CD14-positive monocyte (primary cell): ENCODE measurements at places on chromosomes 6 and 20.

- DNase-seq, result no peak
These were observed 58.9 kb downstream of the KIZ start for GRCh38 chr20:21184819-21185218.

DNA sequence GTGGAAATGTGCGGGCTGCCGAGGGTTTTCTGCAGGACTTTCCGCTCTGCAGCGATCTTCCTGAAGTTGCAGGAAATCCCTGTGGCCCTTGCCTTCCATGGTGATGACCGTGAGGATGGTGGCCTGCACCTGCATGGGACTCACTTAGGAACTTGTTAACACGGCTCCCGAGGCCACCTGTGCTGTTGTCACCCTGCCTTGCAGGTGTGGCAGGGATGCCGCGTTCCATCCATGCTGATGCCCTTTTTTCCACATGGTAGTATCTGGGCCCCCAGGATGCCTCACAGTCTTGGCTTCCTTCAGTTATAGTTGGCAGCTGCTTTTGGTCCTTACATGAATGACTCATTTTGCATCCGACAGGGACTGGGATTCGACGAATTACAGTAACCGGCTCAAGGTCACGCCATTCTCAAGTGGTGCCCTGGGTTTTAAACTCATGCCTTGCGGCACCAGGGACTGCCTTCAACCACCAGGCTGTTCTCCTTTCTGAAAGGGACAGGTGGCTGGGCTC is 37.2 kb downstream of the SYNJ2 start:
- DNase-seq, result no peak

DNA sequence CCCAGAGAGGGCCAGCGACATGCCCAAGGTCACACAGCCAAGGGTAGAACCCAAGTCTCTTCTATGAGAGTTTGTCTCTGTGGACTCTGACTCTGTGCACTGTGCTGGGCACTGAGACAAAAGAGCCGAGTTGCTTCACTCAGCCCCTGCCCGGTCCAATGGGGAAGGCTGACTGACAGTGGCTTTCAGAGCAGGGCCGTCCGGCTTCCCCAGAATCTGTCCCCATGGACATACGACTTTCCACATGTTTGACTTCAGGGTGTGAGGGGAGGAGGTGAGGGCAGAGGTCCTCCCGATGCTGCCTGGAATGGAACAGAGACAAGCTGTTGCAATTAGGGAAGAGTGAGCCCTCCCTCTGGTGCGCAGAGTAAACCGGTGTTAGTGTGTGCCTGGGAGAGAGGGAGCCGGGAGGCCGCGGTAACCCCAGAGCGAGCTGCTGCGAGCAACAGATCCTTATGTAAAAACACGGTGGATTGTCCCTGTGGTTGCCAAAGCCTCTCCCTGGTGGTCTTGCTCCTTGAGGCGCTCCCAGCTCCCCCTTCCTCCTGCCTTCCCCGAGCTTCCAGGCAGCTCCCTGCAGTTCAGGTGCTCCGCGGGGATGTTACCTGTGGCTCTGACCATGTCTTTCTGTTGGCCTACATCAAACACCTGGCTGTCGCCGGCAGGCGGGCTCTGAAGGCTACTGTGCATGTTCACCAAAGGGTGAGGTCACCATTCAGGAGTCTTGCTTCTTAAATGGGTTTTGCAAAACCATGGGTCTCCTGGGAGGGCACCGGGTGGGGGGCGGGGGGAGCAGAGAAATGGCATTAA is 672 bp downstream of the SIRPA start:
- peak; percentile 47 for DNase-seq

- no peak for DNase-seq
These were observed 292.1 kb downstream of the SOX4 start for GRCh38 chr6:21885532-21886114.

DNA sequence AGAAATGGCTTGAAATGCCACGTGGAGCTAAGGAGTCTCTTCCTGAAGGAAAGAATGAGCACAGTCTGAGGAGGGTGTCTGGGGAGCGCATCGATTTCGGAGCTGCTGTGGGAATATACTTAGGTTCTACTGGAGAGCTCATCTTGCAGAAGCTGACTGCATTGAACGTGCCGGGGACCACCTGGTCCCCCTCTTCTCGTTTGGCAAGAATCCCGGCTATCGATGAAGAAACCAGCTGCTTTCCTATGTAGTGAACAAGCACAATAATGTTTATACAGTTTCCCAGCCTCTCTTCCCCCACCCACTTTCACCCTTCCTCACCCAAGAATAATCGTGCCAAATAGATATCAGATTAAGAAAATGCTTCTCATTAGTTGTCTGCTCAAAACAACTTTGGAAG is 242.5 kb downstream of the PACRG start:
- DNase-seq, result no peak

- DNase-seq, result no peak
These were observed 19.5 kb upstream of the SLC22A16 start for GRCh38 chr6:110495949-110496348.

- no peak for DNase-seq
These were observed 260.0 kb downstream of the MMUT start for GRCh38 chr6:49202924-49203536.

DNA sequence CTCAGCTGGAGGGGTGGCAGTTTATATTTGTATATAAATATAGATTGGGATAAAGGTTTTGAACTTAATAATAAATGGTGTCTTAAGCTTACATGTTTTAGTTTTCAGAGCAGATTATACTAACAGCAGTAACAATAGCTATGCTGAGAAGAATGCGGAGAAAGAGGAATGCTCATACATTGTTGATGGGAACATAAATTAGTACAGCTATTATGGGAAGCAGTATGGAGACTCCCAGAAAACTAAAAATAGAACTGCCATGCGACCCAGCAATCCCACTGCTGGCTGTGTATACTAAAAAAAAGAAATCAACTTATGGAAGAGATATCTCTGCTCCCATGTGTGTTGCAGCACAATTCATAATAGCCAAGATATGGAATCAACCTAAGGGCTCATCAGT is 127.9 kb downstream of the BCKDHB start:
- DNase-seq, result no peak

- no peak for DNase-seq
These were observed 1.4 kb upstream of the RRBP1 start for GRCh38 chr20:17683218-17684076.

- DNase-seq, result no peak
These were observed 10.2 kb downstream of the RPRD1B start for GRCh38 chr20:38043512-38044300.

DNA sequence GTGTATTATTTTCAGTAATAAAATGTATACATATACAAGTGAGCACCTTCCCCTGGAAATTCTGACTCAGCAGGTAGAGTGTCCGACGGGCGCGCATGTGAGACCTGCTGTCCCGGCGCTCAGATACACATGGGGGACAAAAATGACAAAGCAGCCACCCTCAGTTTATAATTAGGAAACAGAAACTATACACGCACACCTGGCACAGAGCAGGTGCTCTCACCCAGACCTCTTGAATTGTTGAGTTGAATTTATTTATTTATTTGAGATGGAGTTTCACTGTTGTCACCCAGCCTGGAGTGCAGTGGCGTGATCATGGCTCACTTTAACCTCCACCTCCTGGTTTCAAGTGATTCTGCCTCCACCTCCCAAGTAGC is 180.4 kb downstream of the ZDHHC14 start:
- no peak for DNase-seq

DNA sequence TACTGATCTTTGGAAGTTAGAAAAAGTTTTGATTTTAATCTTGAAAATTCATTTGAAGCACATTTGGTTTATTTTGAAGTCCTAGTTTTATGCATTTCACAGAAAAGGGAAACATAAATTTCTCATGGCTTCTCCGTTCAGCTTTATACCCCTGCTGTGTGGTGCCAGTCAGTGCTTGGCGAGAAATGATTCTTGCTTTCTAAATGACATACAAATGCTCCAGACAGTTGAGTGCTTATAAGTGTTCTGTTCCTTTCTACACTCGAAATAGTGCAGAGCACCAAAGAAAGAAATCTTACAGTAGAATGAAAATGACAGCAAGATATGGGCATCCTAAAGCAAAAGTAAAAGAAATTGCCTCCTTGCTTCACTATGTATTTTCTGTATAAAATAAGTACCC is 9.0 kb upstream of the ZNF292 start:
- no peak for DNase-seq

DNA sequence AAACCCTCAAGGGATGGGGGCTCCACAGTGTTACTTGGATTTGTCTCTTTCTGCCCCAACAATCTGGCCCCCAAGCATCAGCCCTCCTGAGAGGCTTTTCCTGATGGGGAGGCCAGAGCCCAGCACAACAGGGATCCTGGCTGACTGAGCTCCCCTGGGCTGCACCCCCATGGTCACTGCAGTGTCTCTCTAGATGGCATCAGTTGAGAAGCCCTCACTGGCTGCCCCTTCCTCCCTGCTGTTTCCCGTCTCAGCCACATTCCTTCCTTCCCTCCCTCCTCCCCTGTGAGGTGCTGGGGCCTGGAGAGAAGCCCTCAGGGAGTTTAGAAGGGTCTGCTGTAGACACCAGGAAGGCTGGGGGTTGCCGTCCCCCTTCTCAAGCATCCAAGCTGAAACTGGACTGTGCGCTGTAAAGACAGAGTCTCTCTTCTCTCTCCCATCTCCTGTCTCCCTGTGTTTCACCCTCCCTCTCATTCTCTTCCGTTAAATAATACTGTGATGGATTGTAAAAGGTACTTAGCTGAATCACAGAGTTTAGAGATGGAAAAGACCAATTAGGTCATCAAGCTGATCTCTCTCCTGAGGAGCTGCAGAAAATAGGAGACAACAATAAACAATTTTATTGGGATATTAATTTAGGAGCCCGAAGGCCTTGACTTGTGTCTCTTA is 29.7 kb downstream of the SAYSD1 start:
- DNase-seq, result no peak

DNA sequence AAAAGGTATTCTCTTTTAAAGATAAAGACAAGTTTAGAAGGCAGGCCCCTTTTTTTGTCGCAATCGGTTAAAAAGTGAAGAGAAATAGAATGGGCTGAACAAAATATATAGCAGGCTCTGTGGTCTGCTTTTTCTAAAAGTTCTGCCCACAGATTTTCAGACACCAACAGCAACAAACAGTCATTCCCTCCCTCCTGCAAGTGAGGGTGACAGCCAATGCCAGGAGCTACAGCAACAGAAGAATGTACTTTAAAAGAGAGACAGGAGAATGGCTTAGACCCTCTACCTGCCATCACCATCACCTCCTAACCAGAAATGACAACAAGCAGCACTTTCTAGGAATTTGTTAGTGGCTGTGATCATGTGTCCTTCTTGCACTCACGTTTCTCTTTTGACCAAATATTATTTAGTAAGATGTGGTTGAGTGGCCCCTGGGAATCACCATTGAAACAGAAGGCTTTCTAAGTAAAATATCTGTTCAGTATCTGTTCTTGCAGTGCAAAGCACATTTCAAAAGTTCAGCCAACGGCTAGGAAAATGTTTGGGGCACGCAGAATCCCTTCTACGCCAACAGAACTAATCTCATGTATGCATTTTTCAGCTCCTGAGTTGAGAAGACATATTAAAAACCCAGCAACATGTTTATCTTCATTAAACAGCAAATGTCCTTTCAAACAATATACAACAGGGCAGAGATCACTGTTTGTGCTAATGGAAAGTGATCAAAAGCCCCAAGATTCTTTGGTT is 248.5 kb downstream of the ATXN1 start:
- DNase-seq, result no peak

GRCh38 chr20:17501701-17502100 is 29.5 kb downstream of the BFSP1 start:
- no peak for DNase-seq

DNA sequence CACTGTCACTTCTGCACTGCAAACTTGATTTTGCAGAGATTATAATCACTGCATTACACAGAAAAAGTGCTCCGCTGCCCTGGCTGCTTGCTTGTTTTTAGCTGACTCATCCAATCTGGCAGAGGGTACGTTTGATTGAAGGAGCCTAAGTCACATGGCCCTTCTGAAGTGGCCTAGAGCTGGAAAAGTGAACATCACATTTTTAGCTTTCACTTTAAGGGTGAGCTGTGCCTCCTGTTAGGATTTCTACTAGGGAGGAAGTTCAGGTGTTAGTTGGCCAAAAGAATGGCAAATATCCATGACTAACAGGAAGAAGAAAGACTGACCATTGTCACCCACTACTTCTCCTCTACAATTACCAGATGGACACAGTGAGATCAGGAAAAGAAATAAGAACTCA is 889.1 kb upstream of the MAP3K7 start:
- DNase-seq, result no peak

DNA sequence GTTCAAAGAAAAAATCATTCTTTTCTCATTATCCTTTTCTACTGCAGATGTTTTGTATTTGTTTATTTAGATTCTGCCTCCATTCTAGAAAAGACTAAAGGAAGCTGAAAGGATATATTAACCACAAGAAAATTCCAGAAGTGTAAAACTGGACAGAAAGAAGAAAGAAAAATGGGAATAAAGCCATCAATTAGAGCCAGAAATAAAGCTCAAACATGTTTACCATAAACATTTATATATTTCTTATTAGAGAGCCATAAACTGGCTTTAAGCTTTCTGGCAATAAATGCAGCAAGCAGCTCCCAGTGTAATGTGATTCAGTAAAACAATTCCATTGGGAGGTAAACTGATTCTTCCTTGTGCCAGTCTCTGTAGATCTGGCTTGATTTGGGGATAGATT is 244.1 kb downstream of the PTPRK start:
- DNase-seq, result no peak

- DNase-seq, result no peak
These were observed 13.7 kb downstream of the TAB2 start for GRCh38 chr6:149331043-149331807.

DNA sequence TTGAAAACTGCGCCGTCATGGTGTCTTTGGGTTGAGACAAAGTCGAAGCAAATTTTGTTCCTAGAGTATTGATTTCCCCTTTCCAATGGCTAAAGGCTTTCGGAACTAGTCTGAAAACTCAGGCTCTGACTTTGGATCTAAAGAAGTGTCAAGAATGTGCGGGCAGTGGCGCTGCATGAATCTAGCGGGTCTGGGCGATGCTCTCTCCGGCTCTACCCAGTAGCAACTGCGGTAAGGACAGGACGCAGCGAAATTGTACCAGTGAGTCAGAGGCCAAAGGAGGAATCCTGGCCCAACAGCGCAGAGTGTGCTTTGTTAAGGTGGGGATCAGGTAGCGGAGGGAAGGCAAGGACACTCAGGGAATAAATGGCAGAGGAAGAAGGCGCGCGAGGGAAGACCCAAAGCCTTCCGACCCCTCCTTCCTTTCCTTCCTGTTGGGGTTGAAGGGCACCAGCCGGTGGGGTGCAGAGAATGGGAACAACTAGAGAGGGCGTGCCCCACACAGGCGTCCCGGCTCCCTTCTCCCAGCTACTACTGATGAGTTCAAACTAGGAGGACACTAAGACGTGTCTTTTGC is 32.1 kb downstream of the HLA-F start:
- DNase-seq, result no peak

- DNase-seq, result no peak
These were observed 616.5 kb upstream of the CITED2 start for GRCh38 chr6:139990856-139991465.
